ENCODE measurements at places on chromosomes 5 and 9.
A peak's percentile ranks its signal among the peaks of the same experiment; 100 is the strongest.

DNA sequence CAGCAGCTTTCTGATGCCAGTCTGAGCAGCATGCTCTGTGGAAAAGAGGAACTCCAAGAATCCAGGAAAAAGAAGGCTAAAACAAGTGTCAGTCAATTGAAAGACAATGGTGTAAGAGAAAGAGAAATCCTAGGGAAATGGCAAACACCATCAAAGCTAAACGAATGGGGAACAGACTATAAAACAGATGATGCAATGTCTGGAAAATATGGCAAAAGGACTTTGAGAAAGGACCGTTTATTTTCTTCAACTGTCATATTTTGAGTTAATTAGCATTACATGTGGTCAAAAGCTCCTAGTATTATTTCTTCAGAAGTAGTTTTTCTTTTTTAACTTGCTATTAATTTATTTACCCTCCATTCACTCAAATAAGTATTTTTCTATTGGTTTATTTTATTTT is 465.2 kb downstream of the LRRC70 start:
- no peak for DNase-seq

DNA sequence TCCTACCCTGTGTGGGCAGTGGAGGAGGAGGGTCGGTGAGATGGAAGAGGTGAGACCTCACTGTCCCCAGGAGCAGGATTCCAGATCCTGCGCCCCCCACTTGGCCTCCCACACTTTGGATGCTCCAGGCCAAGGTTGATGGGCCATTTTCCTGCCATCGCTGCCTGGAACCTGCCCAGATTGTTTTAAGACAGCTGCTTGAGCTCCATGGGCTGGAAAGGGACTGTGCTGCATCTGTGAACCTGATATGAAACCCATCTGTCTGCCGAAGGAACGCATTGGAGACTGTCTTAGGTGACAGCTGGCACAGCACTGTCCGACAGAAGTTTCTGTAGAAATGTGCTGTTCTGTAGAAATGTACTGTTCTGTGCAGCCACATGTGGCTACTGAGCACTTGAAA is 72.7 kb upstream of the SLC25A48 start:
- no peak for DNase-seq

GRCh38 chr5:30804739-30805505 is 388.6 kb upstream of the CDH6 start:
- DNase-seq: peak; percentile 18

GRCh38 chr5:138354926-138355378 is 2.5 kb downstream of the KDM3B start:
- peak; percentile 91 for DNase-seq

- no peak for DNase-seq
These were observed 75.2 kb upstream of the PRLR start for GRCh38 chr5:35305336-35306020.
